SK-N-SH (cell line): ENCODE measurements at places on chromosomes 3 and 15.

- no peak for DNase-seq
These were observed 466.1 kb upstream of the CFAP20DC start for GRCh38 chr3:59515966-59516365.

DNA sequence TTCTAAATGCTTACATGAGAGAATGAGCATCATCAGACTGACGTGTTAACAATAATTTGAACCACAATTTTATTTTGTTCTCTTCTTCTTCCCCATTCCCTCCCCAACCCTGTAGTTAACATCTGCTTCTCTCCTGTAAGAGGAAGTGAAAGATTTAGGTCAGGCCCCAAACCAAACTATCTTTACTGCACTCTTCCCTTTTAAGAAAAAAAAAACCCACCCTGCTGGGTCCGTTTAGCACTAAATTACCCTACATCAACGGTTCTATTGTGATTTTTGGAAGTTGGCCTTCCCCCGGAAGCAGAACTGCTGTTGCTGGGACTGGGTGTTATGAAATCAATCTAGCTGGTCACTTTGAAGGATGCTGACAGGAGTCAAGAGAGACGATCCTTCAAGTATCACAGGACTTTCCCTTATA is 49.4 kb downstream of the NFKBIZ start:
- DNase-seq, result no peak

DNA sequence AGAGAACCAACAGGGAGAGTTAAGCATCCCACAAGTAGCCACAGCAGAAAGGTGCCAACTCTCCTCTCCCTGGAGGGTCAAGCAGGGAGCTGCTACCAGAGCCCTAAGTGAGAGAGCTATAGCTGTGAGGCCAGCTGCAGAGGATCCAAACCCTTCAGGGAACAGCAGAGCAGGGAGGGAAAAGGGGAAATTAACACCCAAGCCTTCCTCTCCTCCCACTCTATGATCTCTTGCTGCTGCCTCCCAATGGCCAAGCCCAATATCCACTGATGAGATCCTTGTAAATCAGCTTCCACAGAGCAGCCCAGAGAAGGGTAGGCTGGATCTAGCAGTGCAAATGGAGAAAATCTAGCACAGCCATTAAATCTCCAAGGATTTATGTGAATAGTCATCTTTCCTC is 68.2 kb upstream of the THBS1 start:
- DNase-seq, result no peak

DNA sequence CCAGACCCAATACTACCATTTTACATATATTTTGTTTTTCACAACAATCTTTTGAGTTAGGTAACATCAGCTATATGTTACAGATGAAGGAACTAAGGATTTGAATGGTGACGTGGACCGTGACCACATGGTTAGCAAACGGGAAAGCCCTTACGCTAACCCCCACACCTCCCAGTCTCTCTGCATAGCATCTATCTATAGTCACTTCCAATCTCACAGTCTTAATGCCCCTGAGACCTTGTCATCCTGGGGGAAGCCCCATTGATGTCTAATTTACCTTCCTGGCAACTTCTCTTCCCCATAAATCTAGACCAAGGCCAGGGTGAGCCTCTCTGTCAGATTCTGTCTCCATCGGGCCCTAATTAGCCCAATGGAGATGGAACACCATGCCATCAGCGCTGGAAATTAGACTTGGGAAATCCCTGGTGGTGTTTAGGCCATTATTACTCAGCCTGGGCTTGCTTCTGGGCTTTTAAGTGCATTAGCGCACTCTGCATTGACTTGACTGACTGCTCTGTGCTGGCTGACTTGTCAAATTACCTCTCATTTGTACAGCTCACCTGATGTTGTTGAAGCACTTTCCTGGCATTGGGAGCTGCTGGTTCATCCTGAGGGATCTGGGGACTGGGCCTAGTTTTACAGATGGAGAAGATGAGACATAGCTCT is 34.0 kb upstream of the SH3GL3 start:
- no peak for DNase-seq

- no peak for DNase-seq
These were observed 61.9 kb upstream of the SLC6A1 start for GRCh38 chr3:10930666-10931040.

GRCh38 chr3:152671446-152672319 is 163.2 kb upstream of the P2RY1 start:
- DNase-seq, result no peak

- DNase-seq, result no peak
These were observed 26.4 kb upstream of the TMEM115 start for GRCh38 chr3:50385754-50386153.

DNA sequence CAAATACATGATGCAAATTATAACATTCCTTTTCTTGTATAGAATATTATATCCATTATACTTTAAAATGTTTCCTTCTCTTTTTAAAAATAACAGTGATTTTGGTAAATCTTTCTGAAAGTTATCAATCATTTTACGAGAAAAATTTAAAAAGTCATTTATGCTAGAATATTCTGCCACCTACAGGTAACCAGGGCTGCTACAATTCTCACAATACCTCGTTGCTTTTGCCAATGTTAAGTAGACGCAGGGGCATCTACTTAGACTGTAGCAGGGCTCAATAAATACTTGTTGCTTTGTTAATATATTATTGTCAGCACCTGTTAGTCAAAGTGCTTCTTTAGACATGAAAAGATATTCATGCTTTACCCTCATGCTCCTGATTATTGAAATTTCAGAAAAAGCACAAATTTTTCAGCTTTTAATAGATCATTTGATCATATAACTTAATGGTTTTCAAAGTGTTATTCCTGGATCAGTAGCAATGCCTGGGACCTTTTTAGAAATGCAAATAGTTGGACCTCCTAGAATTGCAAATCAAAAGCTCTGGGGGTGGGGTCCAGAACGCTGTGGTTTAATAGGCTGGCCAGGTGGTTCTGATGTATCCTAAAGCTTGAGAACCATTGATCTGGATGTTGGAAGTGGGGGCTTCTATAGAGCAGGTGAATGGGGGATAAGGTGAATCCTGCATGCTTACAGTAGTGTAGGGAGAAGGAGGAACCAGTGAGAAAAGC is 223.6 kb upstream of the PDZRN3 start:
- peak; percentile 48 for DNase-seq

- DNase-seq, result no peak
These were observed 19.2 kb upstream of the UBE2Q2 start for GRCh38 chr15:75823860-75824613.

DNA sequence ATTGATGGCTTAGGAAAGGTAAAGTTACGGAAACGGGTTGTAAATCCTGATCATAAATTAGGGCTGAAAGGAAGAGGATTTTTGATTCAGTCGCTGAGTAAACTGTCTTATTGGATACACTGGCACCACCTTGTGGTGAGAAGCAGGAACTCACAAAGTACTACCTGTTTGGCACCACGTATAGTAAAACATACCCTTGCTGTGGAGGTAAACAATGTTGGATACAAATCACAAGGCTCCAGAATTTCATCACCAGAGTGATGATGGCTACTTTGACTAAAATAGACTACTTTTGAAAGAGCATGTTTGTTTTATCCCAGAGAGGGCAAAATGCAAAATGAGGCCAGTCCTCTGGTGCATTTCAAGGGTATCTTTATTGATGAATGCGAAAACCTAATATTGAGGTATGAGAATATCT is 216.9 kb downstream of the IGSF11 start:
- peak; percentile 59 for DNase-seq

- no peak for DNase-seq
These were observed 43.9 kb downstream of the BHLHE40 start for GRCh38 chr3:5022966-5023776.

- no peak for DNase-seq
These were observed 105.5 kb upstream of the MRPL3 start for GRCh38 chr3:131608296-131608695.

DNA sequence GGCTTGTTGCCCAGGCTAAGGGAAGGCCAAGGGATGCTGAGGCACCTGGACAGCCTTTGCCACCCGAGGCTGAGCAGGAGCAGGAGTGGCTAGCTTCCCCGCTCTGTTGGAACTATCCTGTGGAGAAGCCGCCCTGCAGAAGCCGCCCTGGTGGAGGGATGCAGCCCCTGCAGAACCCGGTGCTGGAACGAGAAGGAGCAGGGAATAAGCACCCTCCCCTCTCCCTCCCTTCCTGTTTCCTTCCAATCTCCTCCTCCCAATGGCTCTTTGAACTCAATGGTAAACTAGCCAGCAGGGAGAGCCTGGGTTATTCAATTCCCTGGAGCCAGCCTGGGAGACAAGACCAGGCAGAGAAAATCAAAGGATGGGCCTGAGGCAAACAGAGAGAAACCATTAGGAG is 11.8 kb upstream of the HRG start:
- DNase-seq, result peak; percentile 32

GRCh38 chr3:195508185-195508584 is 34.9 kb downstream of the PPP1R2 start:
- DNase-seq, result no peak

DNA sequence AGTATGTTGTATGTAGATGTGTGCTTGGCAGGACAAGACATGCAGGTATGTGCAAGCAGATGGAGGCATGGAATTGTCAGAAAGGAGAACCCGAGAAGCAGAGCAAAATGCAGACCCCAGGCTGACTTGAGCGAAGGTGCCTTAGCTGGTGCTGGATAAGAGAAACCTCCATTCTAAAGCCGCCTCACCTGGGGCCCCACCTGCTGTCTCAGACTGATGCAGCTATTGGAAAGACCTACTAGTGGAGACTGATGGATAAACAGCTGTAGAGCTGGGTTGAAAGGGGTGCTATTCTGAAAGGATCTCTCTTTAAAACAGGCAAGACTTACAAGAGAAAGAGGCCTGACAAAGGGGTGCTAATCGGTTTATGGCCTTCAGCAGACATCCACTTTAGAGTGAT is 86.2 kb downstream of the EPHB1 start:
- DNase-seq, result no peak

DNA sequence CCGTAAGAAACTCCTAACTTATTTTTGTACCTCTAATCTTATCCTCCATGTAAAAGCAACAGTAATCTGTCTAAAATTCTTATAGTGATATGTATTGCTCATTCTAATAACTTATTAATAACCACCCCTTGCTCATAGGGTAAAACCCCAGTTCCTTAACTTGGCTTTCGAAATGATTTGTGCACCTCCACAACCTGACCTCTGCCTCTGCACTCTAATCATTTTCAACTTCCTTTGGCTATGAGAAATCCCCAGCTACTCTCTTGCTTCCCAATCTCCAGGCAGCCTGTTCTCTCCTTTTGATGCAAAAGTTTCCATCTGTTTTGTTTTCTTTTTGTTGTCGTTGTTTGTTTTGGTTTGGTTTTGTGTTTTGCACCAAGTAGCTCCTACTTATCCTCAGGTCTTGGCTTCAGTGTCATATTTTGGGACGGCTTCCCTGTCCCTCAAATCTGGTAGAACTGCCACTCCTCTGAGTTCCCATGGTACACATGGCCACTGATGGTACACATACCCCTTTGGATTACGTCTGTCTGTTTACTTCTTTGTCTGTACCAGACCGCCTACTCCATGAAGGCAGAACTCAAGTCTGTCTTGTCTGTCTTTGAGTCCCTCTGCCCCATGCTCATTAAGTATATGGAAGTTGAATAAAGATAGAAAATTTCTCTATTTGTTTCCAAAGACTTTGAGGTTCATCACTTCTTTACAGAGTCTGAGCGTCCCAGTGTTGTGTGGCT is 105.6 kb upstream of the TGFBR2 start:
- no peak for DNase-seq

DNA sequence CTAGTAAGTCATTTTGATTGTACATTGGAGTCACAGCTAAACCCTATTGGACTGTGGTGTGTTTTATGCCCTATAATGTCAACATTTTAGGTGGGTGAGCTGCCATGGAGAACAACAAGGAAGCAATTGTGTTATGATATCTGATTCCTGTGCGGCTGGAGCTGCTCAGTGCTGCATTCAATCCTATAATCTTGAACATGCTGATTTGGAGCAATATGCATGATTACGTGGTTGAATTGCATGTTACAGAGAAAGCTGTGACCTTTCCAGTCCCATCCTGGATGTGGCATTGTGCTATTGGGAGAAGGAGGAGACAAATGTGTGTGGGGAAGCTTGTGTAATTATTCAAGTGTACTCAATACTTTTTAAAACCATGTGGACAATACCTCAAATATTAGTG is 20.1 kb upstream of the C3orf49 start:
- DNase-seq, result no peak

DNA sequence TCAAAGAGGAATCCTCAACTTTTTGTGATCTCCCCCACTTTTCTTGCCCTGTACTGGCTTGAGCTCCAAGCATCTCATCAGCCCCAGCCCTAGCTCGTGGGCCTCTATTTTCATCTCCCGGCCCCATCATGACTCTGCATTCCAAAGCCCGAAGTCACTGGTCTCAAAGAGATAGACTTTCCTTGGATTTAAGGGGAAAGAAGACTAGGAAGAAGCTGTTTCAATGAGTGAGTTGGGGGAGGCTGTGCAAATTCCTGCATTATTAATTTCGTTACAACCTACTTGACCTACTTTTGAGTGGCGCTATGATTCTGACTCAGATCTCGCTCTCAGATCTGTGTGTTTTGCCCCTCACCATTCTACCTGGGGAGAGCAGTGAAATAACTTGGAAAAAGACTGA is 266.6 kb upstream of the TBL1XR1 start:
- no peak for DNase-seq

- DNase-seq, result no peak
These were observed 22.2 kb upstream of the IQSEC1 start for GRCh38 chr3:13095408-13095937.

- DNase-seq, result no peak
These were observed 47.0 kb upstream of the RBP1 start for GRCh38 chr3:139586420-139587017.

DNA sequence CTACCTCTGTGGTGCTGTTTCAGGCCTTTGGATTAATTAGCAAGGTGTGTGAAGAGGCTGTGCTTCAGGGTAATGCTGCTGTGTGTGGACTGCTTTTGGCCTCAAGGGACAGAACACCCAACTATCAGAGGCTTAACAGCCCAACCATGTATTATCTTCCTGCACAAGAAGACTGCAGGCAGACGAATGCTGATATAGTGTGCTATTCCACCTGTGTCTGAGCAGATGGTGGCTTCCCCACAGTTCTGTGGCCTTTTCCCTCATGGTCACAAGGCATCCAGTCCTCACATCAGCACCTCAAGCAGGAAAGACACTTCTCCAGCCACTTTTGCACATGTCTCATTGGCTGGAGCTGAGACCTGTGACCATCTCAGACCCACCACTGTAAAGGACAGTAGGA is 76.6 kb downstream of the CHCHD6 start:
- no peak for DNase-seq

DNA sequence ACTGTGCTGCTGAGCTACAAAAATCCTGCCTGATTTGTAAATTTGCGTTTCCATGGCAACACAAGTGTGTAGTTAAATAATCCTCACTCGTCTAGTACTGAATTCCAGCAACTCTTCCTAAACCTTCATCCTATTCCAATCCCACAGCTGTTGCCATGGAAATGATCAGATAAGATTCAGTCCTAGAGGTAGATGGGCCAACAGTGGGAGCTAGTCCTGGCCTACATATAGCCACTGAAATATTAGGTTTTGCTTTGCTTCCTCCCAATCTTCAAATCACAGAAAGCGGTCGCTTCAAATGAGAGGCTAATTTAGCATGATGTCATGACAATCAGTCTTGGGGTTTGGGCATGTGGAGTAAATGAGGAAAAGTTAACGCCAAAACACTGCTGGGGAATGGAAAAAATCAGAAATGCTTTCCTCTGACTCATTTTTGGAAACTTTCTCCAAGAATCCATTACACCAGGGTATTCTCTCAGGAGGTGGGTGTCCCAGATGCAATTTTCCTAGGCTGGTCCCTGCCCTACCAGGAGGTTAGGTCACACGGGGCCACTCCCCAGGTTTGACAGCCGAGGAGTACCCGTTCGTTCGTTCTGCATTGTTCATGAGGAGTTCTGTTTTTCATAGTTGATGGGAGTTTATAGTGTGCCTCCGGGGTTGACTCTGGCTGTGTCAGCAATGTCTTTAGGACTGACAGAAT is 159.2 kb upstream of the SLCO3A1 start:
- DNase-seq, result peak; percentile 57

GRCh38 chr15:93029214-93029835 is 59.7 kb downstream of the RGMA start:
- no peak for DNase-seq
